ENCODE measurements at places on chromosomes 12 and 14. TPM values are rescaled to one million over a fixed set of nuclear protein-coding genes. Genes with fewer than 3 reads are reported as not detected.

GRCh38 chr14:20118795-20119194 lies 8.3 kb downstream of the OR4K17 start:
- no peak overlapping the region for H3K4me3 ChIP-seq
- DNase-seq: no peak
- no peaks in the 10 kb centered on the region for H3K27me3 ChIP-seq
- H3K36me3 ChIP-seq: no peaks in the 10 kb centered on the region
- no peak overlapping the region for H3K27ac ChIP-seq

Gene PLBD1
- 0.10 TPM for polyA plus RNA-seq

DNA sequence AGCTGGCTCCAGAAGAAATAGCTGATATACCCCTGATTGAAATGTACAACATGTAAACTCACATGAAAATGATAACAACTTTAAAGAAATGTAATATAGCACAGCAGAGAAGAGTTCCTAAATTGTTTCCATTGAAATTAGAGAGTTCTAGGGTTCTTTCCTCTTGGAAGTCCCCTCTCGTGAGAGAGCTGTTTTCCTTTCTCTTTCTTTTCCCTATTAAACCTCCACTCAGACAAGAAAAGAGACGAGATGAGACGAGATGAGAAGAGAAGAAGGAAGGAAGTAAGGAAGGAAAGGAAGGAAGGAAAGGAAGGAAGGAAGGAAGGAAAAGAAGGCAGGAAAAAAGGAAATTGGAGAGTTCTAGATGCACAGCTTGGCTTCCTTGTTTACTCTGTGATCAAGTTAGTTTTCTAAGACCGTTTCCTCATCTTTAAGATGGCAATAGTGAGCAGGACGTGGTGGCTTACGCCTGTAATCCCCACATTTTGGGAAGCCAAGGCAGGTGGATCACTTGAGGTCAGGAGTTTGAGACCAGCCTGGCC lies 11.9 kb downstream of the DRAM1 start:
- H3K4me3 ChIP-seq: no peak overlapping the region
- no peak overlapping the region for H3K27ac ChIP-seq
- no peaks in the 10 kb centered on the region for H3K27me3 ChIP-seq
- H3K4me1 ChIP-seq: no peaks in the 10 kb centered on the region

GRCh38 chr12:39464976-39465695 lies 22.2 kb upstream of the KIF21A start:
- no peaks in the 10 kb centered on the region for H3K4me1 ChIP-seq
- peak overlapping the region; percentile 51 for H3K27ac ChIP-seq
- no peak overlapping the region for H3K4me3 ChIP-seq
- DNase-seq: no peak
- H3K36me3 ChIP-seq: no peaks in the 10 kb centered on the region

Gene CEP128
- polyA plus RNA-seq: 1.2 TPM

GRCh38 chr14:51442513-51443175 lies 202.6 kb downstream of the TMX1 start:
- H3K36me3 ChIP-seq: no peaks in the 10 kb centered on the region
- no peak overlapping the region for H3K4me3 ChIP-seq
- H3K27ac ChIP-seq: peak overlapping the region; percentile 99
- H3K27me3 ChIP-seq: no peaks in the 10 kb centered on the region

Gene A2M
- 0.02 TPM for polyA plus RNA-seq

DNA sequence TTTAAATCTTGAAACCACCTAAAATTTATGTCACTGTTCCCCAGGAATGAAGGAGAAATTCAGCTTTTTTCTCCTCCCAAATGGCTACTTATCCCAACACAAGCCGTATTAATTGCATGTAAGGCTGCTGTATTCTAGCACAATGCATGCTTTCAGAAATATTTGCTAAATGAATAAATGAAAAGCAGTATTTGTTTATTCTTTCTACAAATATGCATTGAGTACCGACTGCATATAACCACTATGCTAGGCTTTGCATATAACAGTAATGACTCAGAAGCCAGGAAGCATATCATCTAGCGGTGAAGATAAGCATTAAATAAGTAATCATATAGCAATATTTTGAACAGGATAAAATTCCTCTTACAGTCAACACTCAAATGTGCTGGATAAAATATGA lies 5.7 kb upstream of the LRR1 start:
- DNase-seq: no peak
- no peak overlapping the region for H3K27ac ChIP-seq
- no peaks in the 10 kb centered on the region for H3K27me3 ChIP-seq
- no peak overlapping the region for H3K4me3 ChIP-seq

DNA sequence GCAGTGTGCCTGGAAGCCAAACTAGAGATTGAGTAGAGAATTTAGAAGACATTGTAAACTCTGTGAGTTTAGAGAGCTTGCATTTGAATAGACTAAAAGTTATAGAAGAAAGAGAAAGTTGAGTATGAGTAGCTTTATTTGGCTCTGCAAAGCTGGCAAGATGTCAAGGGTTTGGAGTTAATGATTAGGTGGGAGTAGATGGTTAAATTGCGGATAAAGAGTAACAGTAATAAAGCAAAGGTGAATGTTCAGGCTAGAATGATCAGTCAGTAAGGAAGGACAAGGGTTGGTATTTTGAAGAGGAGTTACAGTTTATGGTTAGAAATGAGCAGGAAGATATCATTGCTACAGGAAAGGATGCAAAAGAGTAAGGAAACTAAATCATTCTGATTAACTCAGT lies 5.2 kb downstream of the PPM1A start:
- H3K27ac ChIP-seq: no peak overlapping the region
- no peaks in the 10 kb centered on the region for H3K36me3 ChIP-seq
- no peak overlapping the region for H3K4me3 ChIP-seq
- no peaks in the 10 kb centered on the region for H3K27me3 ChIP-seq

DNA sequence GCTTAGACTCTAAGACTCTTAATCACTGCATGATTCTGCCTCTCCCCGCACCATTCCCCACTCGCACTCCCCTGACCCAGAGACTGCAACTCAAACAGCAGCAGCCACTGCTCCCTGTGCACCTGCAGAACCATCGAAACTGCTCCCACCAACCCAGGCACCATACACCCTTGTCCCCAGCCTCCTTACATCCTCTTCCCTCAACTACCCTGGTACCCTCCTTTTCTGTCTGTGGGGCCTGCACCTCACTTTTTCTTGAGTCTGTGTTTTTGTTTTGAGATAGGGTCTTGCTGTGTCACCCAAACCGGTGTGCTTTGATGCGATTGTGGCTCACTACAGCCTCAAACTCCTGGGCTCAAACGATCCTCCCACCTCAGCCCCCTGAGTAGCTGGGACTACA lies 69.4 kb downstream of the RNFT2 start:
- H3K36me3 ChIP-seq: no peaks in the 10 kb centered on the region
- no peaks in the 10 kb centered on the region for H3K4me1 ChIP-seq
- H3K27me3 ChIP-seq: no peaks in the 10 kb centered on the region
- H3K27ac ChIP-seq: no peak overlapping the region
- no peak for DNase-seq

DNA sequence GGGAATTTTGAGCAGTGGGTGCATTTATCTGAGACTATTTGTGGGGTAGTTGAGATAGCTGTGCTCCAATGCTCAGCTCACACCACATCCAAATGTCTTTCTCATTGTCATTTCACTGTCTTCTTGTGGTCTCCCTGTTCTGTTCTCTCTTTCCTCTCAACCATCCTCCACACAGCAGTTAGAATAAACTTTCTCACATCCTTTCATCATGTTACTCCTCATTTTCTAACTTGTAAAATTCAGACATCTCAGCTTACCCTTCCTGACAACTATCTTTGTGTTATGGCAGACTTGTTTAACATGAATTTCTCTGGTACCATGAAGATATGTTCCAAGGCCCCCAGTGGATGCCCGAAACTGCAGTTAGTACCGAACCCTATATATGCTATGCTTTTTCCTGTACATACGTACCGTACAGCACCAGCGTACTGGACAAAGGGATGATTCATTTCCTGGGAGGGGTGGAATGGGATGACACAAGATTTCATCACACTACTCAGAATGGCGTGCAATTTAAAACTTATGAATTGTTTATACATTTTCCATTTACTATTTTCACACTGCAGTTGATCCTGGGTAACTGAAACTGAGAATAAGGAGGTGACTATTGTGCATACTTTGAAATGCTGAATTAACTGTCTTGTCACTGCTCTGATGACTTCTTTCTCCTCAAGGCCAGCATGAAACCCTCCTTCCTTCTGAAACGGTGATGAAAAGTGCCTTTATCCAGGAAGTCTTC lies 177.1 kb upstream of the SLC38A2 start:
- H3K27ac ChIP-seq: peak overlapping the region; percentile 100
- no peak overlapping the region for H3K4me3 ChIP-seq
- H3K4me1 ChIP-seq: no peaks in the 10 kb centered on the region
- H3K27me3 ChIP-seq: no peaks in the 10 kb centered on the region
- DNase-seq: no peak

- no peak overlapping the region for H3K27ac ChIP-seq
- no peak for DNase-seq
- H3K4me1 ChIP-seq: no peaks in the 10 kb centered on the region
- no peak overlapping the region for H3K4me3 ChIP-seq
- peaks cover 27% of the 10 kb centered on the region for H3K36me3 ChIP-seq
- H3K27me3 ChIP-seq: no peaks in the 10 kb centered on the region
These were observed 20.5 kb downstream of the CINP start for GRCh38 chr14:102342238-102342637.

DNA sequence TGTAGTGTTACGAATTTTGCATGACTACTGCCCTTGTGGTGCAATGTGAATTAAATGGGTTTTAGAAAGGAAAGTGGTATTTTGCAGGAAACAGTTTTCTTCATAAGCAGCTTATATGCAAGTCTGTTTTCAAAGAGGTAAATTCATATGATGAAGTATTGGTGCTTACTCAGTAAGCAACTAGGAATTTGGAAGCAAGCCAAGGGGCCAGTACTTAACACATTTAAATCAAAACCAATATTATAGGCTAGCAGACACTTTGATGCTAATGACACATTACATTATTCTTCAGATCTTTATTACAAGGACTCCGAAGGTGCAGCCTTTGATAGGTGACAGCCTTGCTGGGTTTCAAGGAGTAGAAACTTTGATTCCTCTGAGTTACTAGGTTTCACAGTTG lies 23.1 kb downstream of the MGAT4C start:
- no peaks in the 10 kb centered on the region for H3K27me3 ChIP-seq
- H3K4me1 ChIP-seq: no peaks in the 10 kb centered on the region
- H3K4me3 ChIP-seq: no peak overlapping the region
- H3K36me3 ChIP-seq: no peaks in the 10 kb centered on the region
- no peak overlapping the region for H3K27ac ChIP-seq

Gene BICDL1
- 0.35 TPM for polyA plus RNA-seq

Gene TXNDC16
- polyA plus RNA-seq: 1.6 TPM

GRCh38 chr12:75905922-75906321 lies 125.7 kb downstream of the PHLDA1 start:
- H3K27me3 ChIP-seq: no peaks in the 10 kb centered on the region
- no peaks in the 10 kb centered on the region for H3K36me3 ChIP-seq
- H3K4me3 ChIP-seq: no peak overlapping the region
- H3K4me1 ChIP-seq: 0 out of 2 replicates have a peak, but pooled peaks cover 9% of the 10 kb centered on the region
- no peak overlapping the region for H3K27ac ChIP-seq

Gene ST8SIA1
- 0.12 TPM for polyA plus RNA-seq

GRCh38 chr14:99075061-99075460 lies 196.9 kb downstream of the BCL11B start:
- H3K27ac ChIP-seq: no peak overlapping the region
- no peak overlapping the region for H3K4me3 ChIP-seq
- no peaks in the 10 kb centered on the region for H3K4me1 ChIP-seq
- no peaks in the 10 kb centered on the region for H3K36me3 ChIP-seq
- DNase-seq: no peak

Gene LMBR1L
- 43.0 TPM for polyA plus RNA-seq

Gene ERO1A
- polyA plus RNA-seq: 24.4 TPM

Gene IFI27L1
- 41.1 TPM for polyA plus RNA-seq

GRCh38 chr12:110582276-110583136 lies 612 bp downstream of the PPTC7 start:
- H3K27me3 ChIP-seq: no peaks in the 10 kb centered on the region
- peak overlapping the region; percentile 61 for H3K27ac ChIP-seq
- no peaks in the 10 kb centered on the region for H3K36me3 ChIP-seq
- H3K4me3 ChIP-seq: peak overlapping the region; percentile 76

Gene CLMN
- 1.4 TPM for polyA plus RNA-seq

Gene NPAS3
- 4.5 TPM for polyA plus RNA-seq

Gene CDK4
- polyA plus RNA-seq: 324 TPM

DNA sequence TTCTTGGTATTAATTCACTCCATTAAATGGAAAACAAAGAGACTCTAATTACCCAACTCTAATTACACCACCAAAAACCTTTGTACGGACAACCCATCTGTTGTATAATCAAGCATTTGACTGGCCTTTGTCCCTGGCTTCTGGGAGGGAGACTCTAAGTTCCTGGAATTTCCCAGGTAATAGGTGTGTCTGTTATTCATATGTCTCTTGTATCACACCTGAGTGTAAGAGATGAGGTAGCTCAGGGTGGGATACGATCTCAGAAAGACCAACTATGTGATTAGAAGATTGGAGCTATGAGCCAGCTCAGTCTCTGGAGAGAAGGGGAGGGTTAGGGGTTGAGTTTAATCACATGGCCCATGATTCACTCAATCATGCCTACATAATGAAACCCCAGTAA lies 94.7 kb upstream of the PLXNC1 start:
- no peaks in the 10 kb centered on the region for H3K4me1 ChIP-seq
- DNase-seq: no peak
- H3K27me3 ChIP-seq: no peaks in the 10 kb centered on the region
- no peak overlapping the region for H3K27ac ChIP-seq

Gene DPPA3
- not detected for polyA plus RNA-seq

- peak; percentile 19 for DNase-seq
- no peaks in the 10 kb centered on the region for H3K4me1 ChIP-seq
- H3K4me3 ChIP-seq: no peak overlapping the region
- no peaks in the 10 kb centered on the region for H3K27me3 ChIP-seq
- no peak overlapping the region for H3K27ac ChIP-seq
- no peaks in the 10 kb centered on the region for H3K36me3 ChIP-seq
These were observed 77.6 kb upstream of the PRKD1 start for GRCh38 chr14:30005114-30005808.

DNA sequence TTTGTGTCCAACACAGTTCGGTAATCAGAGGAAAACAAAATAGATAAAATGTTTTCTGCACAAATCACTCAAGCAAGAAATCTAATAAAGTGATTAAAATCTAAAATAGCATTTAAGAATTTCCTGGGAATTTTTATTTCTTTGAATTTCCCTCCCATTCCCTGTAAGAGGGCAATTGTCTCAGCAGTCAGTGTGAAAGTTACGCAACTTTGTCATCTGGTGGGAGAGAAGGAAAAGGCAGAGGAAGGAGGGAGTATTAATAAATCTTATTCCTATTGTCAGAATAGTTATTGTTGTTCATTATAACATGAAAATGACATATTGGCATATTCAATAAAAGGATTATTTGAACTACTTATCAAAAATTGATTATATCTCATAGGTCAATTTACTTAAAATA lies 464.9 kb downstream of the PRKD1 start:
- H3K4me1 ChIP-seq: no peaks in the 10 kb centered on the region
- H3K27ac ChIP-seq: no peak overlapping the region
- peaks cover 22% of the 10 kb centered on the region for H3K27me3 ChIP-seq
- H3K36me3 ChIP-seq: no peaks in the 10 kb centered on the region
- H3K4me3 ChIP-seq: no peak overlapping the region
- DNase-seq: no peak

- DNase-seq: no peak
- H3K4me1 ChIP-seq: no peaks in the 10 kb centered on the region
- H3K27ac ChIP-seq: no peak overlapping the region
- H3K36me3 ChIP-seq: no peaks in the 10 kb centered on the region
These were observed 8.5 kb upstream of the PLEKHH1 start for GRCh38 chr14:67524634-67524963.

All from SK-N-SH (cell line).